ENCODE measurements at places on chromosomes 3 and 15.

DNA sequence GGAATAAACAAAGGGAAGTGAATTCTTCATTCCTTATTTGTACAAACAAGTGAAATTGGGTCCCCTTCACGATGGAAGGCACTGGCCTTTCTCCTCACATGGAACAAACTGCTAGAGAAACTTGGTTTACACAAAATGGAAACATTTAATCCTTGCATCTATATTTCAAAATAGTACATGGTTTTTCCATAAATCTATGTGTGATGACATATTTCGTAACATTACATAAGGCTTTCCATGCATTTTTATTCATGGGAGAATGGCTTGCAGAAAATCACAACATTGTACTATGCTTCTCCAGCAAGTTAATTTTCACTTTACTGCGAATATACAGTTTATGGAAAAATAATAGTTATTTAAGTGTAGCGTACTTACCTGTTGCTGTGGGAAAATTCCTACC lies 81.0 kb upstream of the CDIN1 start:
- ATAC-seq, result no peak

DNA sequence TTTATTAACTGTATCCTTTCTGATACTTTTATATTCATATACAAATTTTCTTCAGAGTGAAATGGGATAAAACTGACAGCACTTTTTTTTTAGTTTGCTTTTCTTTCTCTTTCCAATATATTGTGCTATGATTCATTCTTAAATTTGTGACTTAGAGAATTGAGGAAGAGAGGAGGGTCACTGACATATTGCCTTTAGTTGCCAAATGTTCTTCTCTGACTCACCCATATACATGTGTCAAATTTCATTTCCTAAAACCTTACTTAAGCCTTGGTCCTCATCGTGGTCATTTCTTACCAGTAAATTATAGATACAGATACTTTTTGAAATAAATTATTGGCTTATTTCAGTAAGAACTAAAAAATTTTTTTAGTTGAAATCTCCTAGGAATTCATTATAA lies 53.9 kb downstream of the CLASP2 start:
- no peak for ATAC-seq

DNA sequence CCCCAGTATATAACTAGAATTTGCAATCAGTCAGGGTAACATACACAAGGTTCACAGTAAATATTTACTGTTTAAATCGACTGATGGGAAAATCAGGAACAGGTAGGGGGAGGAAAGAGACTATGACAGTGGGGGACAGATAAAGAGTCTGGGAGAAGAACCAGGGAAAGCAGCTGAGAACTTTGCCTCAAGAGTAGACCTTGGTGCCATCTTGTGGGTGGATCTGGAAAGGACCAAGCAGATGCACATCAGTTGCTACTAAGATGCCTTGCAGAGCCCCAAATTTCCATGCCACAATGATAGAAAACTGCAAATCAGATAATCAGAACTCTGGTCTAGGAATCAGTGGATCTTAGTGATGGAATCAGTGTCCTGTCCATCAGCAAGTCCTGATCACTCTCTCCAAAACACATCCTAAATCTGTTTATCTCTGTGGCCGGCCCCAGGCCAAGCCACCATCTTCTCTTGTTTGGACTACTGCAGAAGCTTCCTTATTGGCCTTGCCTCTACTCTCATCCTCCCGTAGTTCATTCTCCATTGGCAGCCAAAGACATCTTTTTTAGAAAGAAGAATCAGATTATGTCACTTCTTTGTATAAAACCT lies 62.7 kb downstream of the PDE8A start:
- peak; percentile 78 for ATAC-seq

- ATAC-seq, result no peak
These were observed 226.0 kb upstream of the GOLGA6L4 start for GRCh38 chr15:84009616-84010015.

- no peak for ATAC-seq
These were observed 245.3 kb downstream of the DTWD1 start for GRCh38 chr15:49865925-49866757.

GRCh38 chr3:37435572-37435971 lies 261.2 kb upstream of the LRRFIP2 start:
- ATAC-seq, result no peak

GRCh38 chr3:186381424-186382216 lies 19.6 kb upstream of the DGKG start:
- peak; percentile 71 for ATAC-seq

DNA sequence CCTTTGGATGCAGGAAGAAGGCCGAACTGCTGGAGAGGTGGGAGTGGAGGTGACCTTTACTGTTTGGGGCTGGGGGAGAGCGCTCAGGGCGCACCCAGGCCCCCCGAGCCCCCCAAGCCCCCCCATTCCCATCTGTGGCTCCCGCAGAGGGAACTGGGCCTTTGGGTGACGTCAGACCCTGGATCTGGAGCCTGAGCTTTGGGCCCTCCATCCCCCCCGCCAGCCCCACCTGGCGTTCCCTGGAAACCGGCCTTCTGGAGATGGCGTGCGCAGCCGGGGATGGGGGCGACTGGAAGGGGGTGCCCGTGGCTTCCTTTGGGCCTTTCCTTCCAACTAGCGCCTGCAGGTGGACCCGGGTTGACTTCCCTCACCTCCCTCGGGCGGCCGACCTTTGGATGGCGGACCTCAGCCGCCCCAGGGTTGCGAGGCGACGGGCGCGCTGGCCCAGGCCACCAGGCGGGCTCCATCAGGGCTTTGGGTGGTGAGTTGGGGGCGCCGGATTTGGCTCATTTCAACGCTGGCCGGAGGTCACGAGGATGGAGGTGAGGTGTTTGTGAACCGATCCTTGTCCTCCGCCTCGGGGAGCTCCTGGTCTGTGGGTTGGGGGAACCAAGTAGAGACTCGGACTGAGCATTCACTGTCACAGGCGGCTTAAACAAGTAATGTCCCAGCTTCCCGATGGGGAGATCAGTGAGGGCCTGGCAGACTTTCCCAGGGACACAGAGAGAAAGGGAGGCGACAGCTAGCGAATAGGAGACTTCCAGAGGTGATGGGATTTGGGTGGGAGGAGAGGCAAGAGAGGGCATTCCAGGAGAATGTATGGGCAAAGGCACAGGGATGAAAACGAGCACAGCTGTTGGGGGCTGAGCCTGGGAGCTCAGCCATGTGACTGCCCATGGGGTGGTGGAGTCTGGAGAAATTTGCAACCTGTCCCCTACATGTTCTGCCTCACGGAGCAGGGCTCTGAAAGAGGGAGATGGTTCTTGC lies 709 bp downstream of the SCAMP5 start:
- ATAC-seq, result peak; percentile 6

DNA sequence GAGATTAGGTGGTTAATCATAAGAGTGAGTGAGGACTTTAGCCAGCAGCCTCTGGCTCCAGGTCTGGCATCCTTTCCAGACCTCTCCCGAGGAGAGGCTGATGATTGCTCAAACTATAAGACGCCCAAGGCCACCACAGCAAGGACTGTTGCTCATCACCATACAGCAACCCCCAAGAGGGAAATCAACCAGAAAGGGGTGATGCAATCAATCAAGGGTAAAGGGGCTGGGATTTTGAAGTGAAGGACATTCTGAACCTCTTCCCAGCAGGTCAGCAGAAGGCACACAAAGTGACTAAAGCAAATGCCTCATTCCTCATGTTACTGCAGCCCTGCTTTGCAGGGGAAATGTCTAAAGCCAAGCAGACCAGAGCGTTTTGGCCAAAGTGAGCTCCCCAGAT lies 247.3 kb upstream of the IGF1R start:
- ATAC-seq, result no peak

GRCh38 chr3:57827757-57828156 lies 71.6 kb downstream of the SLMAP start:
- no peak for ATAC-seq
